ENCODE measurements at places on chromosomes 3 and 15. TPM values are rescaled to one million over a fixed set of nuclear protein-coding genes. Genes with fewer than 3 reads are reported as not detected.

DNA sequence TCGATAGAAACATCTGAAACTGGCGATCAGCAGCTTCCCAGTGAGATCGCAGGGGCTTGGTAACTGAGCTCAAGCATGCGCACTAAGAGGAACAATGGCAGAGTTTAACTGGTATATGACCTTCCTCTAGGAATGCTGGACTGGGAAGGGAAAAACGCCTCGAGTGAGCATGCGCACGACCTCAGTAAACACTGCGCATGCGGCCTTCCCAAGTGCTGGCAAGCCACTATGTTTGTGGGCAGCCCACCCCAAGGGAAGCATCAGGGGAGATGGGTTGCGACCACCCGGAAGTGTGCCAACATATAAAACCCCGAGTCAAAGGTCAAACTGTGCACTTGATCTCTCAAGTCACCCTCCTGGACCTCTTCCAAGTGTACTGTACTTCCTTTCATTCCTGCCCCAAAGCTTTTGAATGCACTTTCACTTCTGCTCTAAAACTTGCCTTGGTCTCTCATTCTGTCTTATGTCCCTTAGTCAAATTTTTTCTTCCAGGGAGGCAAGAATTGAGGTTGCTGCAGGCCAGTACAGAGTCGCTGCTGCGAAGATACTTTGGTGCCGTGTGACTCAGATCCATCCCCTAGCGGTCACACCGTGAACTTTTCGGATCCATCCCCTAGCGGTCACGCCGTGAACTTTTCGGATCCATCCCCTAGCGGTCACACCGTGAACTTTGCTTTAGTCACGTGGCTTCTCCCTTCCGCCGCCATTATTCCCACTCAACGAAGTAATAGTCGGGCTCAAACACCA is 243.3 kb downstream of the FAM43A start:
- no peak for DNase-seq
- H3K27me3 ChIP-seq, result no peaks in the 10 kb centered on the region
- no peaks in the 10 kb centered on the region for H3K4me1 ChIP-seq
- H3K4me3 ChIP-seq, result no peak overlapping the region
- no peaks in the 10 kb centered on the region for H3K36me3 ChIP-seq

GRCh38 chr15:74616366-74616939 is 817 bp downstream of the CLK3 start:
- peak overlapping the region; percentile 97 for H3K27ac ChIP-seq
- no peaks in the 10 kb centered on the region for H3K27me3 ChIP-seq
- DNase-seq, result peak; percentile 89

Gene WDR93
- total RNA-seq, result not detected

- H3K4me1 ChIP-seq, result no peaks in the 10 kb centered on the region
- H3K27ac ChIP-seq, result no peak overlapping the region
- H3K4me3 ChIP-seq, result no peak overlapping the region
- H3K36me3 ChIP-seq, result no peaks in the 10 kb centered on the region
- DNase-seq, result no peak
These were observed 494.1 kb upstream of the DPPA4 start for GRCh38 chr3:109831403-109831802.

DNA sequence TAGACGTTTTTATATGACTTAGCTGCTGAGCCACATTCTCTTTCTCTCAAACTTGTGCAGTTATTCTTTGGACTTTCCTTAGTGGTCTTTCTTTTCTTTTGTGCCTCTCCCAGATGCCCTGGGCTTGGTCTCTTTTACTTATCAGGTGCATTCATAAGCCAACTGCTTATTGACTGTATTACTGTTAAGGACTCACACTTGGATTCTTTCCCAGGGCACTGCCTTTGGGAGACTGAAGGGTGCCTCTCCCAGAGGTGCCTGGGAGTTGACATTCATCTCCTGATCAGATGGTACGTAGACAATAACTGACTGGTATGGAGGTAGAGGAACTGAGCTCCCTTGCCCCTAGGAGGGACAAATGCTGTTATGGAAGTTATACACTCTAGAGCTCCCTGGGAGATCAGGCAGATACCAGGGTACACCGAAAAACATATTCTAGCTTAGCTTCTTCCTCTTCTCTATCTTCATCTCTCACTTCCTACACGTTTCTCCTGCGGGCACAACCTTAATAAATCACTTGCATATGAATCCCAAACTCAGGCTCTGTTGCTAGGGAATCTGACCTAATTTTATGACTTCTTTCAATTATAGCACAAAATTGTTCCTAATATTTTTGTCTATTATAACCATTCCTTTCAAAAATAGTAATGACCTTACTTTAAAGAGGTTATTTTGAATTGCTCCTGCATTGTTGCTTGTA is 24.7 kb downstream of the PARP15 start:
- H3K36me3 ChIP-seq, result no peaks in the 10 kb centered on the region
- H3K4me3 ChIP-seq, result no peak overlapping the region
- no peak for DNase-seq
- H3K27me3 ChIP-seq, result no peaks in the 10 kb centered on the region

All from transverse colon (tissue), 4 donors.